ENCODE measurements at places on chromosomes 2 and 18.

- DNase-seq = no peak
Observed at GRCh38 chr2:29954316-29954715, 32.9 kb upstream of the ALK start.

GRCh38 chr18:29154758-29155725 is 978.1 kb upstream of the CDH2 start:
- no peak for DNase-seq

DNA sequence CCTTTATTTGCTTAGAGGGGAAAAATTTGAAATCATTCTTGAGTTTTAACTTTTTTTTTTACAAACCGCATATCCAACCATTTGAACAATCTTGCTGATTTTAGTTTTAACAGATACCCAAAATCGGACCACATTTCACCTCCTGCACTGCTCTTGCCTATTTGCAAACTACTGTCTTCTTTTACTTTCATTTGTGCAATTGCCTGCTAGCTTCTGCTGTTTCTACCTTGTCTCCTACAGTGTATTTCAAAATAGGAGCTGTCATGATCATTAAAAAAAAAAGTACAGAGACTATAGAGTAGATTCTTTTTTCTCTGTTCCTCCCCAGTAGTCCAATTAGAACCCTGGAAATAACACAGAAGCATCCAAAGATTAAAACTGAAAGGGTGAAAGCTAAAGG is 1081.2 kb downstream of the SOCS6 start:
- no peak for DNase-seq

DNA sequence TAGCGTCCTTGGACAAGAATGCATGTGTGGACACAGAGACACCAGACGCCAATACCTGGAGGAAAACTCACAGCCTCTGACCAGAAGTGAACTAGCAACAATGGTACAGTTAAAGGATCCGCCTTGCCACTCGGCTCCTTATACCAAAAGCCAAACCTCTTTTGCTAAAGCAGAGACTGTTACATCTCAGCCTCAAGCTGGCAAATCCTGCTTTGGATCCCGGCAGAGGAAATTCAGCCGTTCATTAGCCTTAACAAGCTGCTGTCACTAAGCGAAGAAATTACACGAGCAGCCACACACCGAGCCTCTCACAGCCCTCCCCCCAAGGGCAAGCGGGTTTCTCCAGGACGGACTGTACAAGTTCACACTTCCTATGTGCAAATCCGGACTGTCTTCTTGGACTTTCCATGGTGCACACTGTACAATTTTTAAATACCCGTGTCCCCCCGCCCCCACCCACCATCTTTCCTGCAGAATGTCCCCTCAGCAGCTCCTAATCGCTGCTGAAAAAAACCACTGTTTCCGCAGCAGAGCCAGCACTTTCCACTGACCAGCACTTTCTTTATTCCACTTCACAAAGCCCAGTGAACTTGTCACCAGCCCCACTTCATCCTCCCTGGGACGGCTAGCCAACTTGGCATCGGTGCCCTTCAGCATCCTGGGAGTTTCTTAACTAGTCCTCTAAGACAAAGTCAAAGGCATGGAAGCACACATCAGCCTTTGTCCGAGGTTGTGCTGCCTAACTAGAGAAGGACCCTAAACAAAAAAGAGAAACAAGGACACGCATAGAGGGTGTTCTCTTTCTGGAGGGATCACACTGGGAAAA is 1.5 kb downstream of the KLF7 start:
- DNase-seq = no peak

GRCh38 chr2:132901661-132902060 is 231.7 kb upstream of the LYPD1 start:
- DNase-seq = no peak

GRCh38 chr2:146077156-146077555 is 1557.2 kb upstream of the ZEB2 start:
- no peak for DNase-seq

DNA sequence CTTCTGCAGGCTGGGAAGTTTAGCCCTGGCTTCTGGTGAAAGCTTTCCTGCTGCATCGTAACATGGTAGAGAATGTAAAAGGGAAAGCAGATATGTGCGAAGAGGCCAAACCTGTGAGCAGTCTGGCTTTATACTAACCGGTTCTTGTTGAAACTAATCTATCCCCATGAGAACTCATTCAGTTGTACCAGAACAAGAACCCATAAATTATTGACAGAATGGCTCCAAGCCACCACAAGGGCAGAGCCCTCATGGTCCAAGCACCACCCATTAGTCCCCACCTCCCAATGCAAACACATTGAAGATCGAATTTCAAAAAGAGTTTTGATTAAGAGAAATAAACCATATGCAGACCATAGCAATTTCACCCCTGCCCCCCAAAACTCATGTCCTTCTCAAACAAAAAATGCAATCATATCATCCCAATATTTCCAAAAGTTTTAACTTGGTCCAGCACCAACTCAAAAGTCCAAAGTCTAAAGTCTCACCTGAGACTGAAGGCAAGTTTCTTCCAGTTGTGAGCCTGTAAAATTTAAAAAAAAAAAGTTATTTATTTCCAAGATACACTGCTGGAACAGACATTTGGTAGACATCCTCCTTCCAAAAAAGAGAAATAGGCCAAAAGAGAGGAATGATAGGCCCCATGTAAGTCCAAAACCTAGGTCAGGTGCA is 318.9 kb downstream of the CNTNAP5 start:
- no peak for DNase-seq

DNA sequence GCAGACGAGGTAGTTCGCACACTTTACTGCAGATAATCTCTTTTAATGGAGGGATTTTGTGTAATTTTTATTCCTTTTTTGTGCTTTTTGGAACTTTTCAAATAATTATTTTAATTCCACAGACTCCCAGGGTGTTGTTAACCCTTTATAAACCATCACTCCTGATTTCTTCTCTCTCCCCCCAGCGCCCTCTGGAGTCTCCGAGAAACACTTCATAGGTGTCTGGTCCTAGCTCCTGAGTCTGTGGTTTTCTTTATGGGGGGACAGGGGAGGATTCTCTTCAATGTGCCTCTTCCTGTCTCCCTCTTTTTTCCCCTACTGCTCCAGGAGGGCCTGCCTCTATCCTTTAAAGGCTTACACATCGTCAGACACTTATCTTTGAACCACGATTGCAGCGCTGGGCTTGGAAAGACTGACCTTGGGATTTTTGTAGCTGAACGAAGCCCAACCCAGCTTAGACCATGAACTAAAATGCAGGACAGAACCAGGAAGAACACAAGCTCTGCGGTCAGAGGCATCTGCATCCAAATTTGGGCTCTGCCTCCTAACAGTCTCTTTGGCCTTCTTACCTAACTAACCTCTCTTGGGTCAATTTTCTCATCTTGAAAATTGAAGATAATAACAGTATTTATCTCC is 7.1 kb upstream of the PKDCC start:
- no peak for DNase-seq

DNA sequence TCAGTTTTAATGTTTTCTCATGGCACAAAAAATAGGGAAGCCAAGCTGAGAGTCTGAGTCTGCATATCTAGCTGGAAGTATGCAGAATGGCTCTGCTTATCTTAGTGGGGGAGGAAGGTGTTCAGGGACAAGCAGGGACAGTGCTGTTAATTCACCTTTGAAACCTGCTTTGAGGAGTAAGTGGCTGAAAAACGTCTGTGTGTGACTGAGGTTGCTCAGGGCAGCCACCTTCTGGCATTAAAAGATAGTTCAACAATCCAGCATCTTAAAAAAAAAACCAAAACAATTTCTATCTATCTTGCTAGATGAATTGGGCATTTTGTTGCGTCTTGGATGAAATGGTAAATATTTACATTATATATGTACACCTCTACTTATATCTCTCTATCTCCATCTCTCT is 2.0 kb upstream of the TRPM8 start:
- no peak for DNase-seq

DNA sequence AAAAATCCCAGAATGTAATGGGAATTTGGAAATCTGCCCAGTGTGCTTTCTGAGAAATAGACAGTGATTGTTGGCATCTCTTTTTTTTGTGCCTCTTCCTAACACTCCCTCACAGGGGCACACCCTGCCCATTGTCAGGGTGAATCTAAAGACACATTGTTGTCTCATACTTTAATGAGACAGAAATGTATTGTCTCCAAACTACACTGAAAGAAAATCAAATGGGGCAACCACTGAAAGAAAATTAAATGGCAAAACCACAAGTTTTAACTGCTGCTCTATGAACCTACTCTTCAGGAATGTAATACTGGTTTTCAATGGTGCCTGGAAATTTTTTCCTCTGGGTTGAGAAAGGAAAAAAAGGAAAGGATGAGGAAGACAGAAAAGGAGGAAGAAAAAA is 43.2 kb upstream of the GLS start:
- DNase-seq = no peak

DNA sequence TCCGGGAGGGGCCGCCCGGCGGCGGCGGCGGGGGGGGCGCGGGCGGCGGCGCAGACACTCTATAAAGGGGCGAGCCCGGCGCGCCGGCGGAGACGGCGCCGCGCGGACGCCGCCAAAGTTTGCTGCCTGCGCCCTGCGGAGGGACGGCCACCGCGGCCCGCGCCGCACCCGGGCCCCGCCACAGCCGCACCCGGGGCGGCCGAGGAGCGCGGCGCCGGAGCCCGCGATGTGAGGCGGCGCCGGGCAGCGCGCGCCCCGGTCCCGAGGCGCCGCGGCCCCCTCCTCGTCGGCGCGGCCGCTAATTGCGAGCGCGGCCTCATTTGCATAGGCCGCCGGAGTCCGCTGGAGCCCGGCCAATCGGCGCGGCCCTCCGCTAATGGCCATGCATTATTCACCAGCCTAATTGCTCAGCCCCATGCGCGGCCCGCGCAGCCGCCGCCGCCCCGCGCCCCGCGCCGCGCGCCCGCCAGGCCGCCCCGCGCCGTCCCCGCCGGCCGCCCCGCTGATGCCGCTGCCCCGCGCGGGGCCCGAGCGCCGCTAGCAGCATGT is at the start of gene SALL3:
SALL3 (plus strand) TSS at position 89 of the 549 bp plus-strand sequence; CDS start at position 546, 457 bp downstream.
- no peak for DNase-seq

DNA sequence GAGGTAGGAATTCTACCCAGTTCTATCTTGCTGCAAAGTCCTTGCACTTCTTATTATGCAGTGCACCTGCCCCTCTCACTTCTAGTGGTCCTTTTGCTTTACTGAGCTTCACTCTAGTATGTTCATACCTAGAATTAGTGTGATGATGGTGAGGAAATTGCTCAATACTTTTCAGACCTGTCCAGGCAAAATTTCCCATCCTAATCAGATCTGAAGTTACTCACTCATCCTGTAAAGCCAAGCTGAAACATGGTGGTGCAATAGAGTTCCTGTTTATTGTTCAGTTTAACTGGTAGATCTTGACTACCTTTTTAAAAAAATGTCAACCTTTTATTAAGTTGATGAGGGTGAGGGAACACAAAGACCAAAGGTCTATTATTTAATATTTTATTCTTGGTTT is 12.6 kb upstream of the FIGN start:
- no peak for DNase-seq

GRCh38 chr2:24947561-24948157 is 24.1 kb downstream of the DNAJC27 start:
- DNase-seq = no peak

GRCh38 chr18:46060359-46060841 is 11.7 kb downstream of the PSTPIP2 start:
- DNase-seq = no peak

- no peak for DNase-seq
Observed at GRCh38 chr2:219060821-219061791, at the start of gene IHH. IHH (minus strand) TSS chr2:219060921; CDS start chr2:219060467, 454 bp downstream.

GRCh38 chr2:223442847-223443246 is 159.3 kb downstream of the SCG2 start:
- DNase-seq = no peak

Data from activated CD8-positive, alpha-beta memory T cell treated with anti-CD3 and anti-CD28 coated beads for 1 hour (primary cell).